ENCODE measurements at places on chromosomes 3 and 15.

DNA sequence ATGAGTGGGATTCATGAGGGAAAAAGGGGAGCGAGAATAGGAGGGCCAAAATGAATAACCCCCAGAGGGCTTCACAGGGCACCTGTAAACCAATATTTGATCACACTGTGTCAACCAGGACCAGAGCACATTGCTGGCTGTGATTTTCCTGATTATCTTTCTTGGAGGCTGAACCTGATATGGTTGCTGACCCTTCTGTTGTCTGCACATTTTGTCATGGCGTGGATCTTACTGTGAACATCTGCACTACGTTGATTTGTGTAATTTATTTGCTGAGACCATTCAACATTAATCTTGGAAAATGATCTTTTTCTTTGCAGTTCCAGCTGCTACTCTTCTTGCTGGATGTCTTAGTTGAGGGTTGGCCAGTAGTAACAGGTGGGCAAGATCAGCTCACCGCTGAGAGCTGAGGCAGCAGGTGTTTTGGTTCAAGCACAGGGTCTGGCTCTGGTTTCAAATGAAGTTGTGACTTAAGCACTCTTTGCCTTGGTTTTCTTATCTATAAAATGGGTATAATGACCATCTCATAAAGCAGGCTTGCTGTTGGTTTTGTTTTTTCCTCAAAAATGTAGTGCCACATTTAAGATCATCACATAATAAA lies 61.2 kb downstream of the ARHGEF26 start:
- DNase-seq: no peak

GRCh38 chr3:125624341-125624740 lies 29.0 kb upstream of the OSBPL11 start:
- DNase-seq: no peak

DNA sequence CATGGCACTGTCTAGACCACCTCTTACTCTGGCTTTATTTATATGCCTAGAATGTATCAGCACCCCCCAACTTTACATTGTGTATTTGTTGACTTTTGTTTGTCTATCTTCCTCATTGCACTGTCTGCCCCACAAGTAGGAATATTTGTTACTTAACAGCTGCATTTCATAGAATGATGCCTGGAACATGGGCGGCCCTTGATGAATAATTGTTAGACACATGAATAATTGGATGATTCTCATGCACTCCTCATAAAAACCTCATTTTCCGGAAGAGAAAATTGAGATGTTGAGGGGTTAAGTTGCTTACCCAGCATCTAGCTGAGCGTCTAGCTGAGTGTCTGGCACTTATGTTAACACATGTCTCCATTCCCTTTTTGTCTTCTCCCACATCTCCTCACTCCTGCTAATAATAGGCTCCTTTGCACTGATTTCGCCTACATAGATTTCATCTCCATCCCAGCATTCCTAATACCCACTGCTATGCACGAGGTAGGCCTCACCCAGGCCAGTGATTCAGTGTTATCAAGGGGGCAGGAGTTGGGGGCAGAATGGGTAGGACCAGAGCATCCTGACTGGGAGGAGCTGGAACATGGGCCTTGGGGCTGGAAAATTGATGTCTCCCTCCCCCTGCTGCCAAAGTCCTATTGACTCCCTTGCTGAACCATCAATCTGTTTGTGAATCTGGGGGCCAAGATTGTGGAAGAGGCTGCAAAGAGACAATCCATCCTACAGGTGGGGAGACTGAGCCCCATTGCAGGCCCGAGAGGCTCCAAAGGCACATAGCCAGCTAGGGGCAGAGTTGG lies 7.8 kb upstream of the WNT7A start:
- no peak for DNase-seq

DNA sequence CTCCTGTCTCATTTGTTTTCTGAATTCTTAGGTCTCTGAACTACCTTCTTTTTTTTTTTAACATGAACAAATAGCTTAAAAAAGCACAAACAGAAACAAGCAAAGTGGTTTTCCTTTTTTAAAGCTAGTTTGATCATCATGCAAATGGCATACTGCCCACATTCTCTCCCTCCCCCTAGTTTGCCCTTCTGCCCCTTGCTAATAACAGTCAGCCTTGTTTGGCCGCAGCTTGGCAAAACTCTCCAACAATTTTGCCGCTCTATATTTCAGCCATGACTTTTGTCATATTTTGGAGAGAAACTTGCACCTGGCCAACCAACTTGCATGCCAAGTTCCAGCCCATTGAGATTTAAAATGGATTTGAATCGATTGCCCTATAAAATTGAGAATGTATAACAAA lies 666.0 kb upstream of the NR2F2 start:
- no peak for DNase-seq

DNA sequence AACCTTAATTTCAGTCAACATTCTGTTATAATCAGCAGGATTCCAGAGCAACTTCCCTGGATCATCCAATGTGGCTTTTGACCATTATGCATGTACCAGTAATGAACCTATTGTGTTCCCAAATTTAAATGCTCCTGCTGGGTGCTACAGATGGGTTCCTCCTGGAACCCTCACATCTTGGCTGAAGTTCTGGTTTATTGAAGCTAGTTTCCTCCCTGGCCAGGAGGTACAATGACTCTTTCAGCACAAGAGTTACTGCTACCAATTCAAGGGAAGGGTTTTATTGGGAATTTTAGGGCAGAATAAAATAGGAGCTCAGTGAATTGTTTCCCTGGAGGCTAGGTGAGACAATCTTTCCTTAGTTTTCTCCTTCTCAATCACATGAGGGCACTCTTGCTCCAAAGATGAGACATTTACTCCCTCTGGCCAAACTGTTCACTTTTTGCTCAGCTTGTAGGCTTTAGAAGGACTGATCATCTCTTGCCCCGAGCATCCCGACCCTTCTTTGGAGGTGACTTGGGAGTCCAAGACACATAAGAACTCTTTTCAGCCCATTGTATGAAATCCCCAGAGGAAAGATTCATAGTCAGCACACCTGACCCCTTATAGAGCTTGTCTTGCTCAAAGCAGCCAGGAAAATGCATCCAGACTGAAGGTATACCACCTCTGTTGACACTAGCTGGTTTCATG lies 8.8 kb upstream of the NPHP3 start:
- peak; percentile 74 for DNase-seq

DNA sequence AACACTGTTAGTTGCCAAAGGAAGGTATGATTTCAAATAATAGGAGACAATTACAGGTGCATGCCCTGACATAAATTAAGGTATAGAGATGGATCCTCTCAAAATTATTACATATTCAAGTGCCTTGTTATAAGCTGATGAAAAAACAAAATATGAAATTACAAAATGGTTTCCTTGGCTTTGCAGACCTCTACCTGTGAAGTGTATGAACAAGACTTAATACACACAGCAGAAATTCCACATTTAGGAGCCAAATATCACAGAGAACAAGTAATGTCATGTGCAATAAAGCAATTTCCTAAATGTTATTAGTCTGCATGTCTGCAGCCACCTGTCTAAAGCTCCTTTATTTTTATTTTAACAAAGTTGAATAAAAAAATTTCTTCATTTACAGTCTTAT lies 151.5 kb downstream of the ALCAM start:
- DNase-seq: peak; percentile 35

- no peak for DNase-seq
These were observed 48.8 kb upstream of the TOP2B start for GRCh38 chr3:25713341-25713985.

DNA sequence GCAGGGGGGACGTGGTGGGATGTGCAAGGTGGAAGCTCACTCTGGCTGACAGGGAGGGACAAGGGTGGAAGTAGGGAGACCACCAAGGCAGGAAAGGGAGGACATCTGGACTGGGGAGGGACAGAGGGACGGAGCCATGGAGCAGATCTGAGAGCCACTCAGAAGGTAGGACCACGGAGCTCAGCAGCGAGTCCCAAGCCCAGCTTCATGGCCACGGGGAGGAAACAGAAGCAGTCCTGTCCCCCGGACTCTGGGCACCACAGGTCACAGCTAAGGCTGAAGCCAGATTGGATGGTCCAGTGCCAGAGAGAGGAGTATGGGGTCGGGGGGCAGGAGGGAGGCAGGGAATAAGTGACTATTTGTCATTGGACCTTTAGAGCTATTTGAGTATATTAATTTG lies 220.1 kb downstream of the TBC1D2B start:
- no peak for DNase-seq

- DNase-seq: no peak
These were observed 34.5 kb upstream of the SKOR1 start for GRCh38 chr15:67790610-67791319.

DNA sequence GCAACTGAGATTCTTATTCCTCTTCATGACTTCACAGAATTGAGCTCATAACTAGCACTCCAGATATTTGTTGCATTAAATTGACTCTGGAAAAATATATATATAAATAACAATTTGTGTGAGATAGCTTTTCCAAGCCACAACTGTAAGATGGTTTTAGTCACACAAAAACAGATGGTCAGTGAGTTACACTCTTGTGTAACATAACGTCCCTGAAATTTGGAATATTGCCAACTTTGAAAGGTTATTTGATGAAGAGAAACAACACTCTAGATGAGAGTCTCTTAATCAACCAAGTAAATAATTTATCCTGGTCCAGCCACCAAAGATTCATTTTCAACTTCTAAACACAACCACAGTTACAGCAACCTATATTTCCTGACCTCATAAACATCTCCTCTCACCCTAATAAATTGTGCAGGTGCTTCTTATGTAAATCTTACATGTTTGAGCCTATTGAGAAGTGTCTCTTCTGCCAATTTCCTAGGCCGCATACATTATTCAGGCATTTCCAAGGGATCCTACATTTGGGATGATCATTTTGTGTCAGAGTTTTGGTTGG lies 84.9 kb upstream of the ACP3 start:
- DNase-seq: peak; percentile 51

GRCh38 chr15:93067649-93068085 lies 21.3 kb downstream of the RGMA start:
- no peak for DNase-seq

GRCh38 chr3:435161-435560 lies 238.6 kb downstream of the CHL1 start:
- DNase-seq: no peak

DNA sequence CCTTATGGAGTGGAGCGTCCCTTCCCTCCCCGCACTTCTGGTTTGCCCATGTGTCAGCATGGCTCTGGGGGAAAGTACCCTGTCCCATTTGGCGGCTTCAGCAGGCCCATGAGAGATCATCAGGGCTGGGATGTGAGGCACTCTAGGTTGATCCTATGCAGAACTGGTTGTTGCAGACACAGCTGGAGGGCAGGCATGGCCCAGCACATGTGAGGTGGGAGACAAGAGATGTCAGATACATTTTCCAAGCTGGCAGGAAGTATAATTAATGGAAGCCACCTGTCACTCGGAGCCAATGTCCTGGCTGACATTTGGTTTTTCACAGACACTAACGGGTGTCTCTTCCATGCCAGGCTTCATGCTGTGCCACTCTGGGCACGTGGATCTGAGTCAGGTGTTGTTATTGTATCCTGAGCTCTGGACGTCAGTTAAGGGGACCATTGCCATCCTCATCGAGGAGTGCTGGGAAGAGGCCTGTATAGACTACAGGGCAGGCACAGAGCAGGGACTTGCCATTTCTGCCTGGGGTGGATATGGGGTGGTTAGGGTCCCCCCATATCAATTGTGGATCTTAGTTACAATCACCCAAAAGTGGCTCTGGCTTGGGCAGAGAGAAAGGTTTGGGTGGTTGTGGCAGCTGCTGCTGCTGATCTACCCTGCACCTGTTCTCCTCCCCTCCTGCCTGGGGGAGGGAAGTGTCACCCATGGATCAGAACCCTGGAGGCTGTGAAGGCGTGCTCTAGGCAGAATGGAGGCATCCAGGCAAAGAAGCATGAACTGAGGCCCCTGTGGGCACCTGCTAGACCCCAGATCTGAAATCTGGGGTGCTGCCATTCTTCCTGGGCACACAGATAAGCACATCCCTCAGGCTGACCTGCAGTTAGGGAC lies 140.7 kb downstream of the FBLN2 start:
- DNase-seq: no peak

GRCh38 chr3:4814305-4814903 lies 164.8 kb upstream of the BHLHE40 start:
- DNase-seq: no peak

DNA sequence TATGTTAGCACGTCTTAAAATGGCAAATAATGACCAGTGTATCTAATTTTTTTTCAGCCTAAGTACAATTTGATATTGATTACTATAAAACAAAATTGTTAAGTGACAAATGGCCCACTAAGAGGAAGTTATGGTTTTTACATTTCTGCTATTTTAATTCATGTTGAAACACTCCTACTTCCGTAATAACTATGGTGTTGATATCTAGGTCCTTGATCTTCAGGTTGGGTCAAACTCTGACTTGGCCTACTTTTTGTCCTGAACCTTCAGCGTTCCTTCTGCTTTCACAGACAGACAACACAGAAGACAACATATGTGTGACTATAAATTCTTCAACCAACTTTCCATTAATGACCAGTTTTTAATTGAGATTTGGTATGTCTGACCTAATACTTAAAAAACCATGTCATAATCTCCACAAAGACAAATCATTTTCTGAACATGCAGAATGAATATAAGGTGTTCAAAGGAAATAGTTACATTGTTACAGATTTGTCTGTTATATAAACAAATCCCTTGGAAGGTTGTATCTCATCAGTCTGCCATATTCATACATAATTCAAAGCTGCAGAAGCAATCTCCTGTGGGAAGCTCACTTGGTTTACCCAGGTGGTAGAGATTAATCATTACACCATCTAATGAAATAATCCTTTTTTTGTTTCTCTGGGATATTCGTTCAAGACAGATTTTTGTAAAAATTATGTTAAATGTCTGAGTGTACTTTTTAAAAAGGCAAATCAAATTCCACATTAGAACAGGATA lies 92.1 kb upstream of the TSPAN3 start:
- DNase-seq: no peak

- DNase-seq: no peak
These were observed 101.8 kb upstream of the AADACL2 start for GRCh38 chr3:151631946-151632345.

DNA sequence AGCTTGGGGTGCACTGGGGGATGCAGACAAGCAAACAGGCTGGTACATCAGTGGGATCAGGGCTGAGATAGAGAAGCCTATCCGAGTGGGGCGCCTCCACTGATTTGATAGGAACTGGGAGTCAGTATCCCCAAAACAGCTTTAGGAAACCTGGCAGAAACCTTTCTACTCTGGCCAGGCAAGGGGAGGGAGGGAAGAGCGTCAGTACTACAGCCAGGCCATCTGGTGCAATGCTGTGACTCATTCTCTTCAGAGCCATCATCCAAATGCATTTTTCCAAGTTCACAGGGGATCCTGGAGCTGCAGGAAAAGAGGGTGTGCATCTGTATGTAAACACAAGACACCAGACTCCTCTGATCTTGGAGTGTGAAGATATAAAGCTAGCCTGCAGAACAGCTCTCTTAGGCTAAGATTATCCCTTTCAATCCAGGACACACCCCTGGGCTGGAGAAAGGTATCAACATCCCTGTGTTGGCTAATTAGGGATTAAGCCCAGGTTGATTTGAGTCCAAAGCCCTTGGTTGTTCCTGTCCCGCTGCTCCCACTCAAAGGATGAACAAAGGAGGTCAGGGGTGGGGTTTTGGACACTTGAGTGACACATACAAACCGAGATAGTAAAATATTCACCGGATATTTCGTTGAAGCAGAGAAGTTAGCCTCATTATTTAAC lies 9.3 kb downstream of the GALNT15 start:
- no peak for DNase-seq

GRCh38 chr15:25170781-25171110 lies 216.0 kb downstream of the SNRPN start:
- no peak for DNase-seq

All from DMS53 (cell line).